Type B pancreatic cell (in vitro differentiated cells): ENCODE measurements at places on chromosomes 12 and 14.

DNA sequence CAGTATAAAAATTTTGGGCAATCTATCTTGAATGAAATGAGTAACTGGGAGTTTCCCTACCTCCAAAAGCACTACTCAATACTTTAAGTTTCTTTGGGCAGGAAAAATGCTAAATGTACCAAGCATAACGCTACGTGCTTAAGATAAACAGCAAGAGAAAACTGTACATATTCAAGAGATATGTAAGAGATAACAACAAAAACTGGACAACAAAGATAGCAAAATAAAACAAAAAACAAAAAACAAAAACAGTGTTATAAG, 20.0 kb downstream of the PTGES3 start:
- no peak overlapping the region for H3K27ac ChIP-seq
- H3K27me3 ChIP-seq = no peaks in the 10 kb centered on the region
- H3K4me3 ChIP-seq = no peak overlapping the region
- H3K4me1 ChIP-seq = no peaks in the 10 kb centered on the region
- DNase-seq = no peak
- H3K36me3 ChIP-seq = peaks cover 51% of the 10 kb centered on the region

DNA sequence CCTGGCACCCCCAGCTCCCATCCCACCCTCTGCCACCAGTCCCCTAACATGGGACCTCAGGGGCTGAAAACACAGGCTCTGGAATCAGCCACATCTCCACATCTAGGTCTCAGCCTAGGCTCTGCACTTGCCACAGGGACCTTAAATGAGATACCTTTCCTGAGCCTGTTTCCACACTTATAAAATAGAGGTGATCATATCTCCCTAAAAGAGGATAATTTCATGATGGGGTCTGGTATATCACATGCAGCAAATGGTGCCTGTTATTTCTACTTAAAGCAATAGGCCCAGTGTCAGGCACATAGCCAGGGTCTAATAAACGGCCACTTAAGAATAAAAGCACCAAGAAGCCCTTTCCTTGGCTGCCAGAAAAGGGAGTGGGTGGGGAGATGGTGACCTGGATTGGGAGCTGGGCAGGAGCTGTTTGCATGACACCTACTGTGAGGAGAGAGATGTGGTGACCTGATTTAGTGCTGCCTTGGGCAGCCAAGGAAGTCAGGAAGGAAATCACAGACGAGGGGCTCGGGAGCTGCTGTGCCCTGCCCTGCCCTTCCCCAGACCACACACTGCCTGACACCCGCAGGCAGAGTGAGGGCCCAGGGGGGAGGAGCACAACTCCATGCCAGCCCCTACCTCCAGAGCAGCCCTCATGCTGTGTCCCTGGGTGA, 71.2 kb downstream of the IRF2BPL start:
- peak overlapping the region; percentile 96 for H3K27ac ChIP-seq
- peak overlapping the region; percentile 68 for H3K4me3 ChIP-seq
- no peaks in the 10 kb centered on the region for H3K27me3 ChIP-seq
- DNase-seq = no peak
- no peaks in the 10 kb centered on the region for H3K36me3 ChIP-seq

GRCh38 chr14:51525739-51526138, 126.0 kb upstream of the FRMD6 start:
- H3K4me3 ChIP-seq = no peak overlapping the region
- peaks cover 10% of the 10 kb centered on the region for H3K4me1 ChIP-seq
- peaks cover 4% of the 10 kb centered on the region for H3K27me3 ChIP-seq
- H3K36me3 ChIP-seq = no peaks in the 10 kb centered on the region
- DNase-seq = no peak
- no peak overlapping the region for H3K27ac ChIP-seq

GRCh38 chr14:69713209-69713781, 53.6 kb upstream of the SRSF5 start:
- peak overlapping the region; percentile 69 for H3K4me3 ChIP-seq
- H3K27ac ChIP-seq = peak overlapping the region; percentile 88
- no peak for DNase-seq
- H3K4me1 ChIP-seq = peaks cover 68% of the 10 kb centered on the region
- peaks cover 9% of the 10 kb centered on the region for H3K36me3 ChIP-seq

DNA sequence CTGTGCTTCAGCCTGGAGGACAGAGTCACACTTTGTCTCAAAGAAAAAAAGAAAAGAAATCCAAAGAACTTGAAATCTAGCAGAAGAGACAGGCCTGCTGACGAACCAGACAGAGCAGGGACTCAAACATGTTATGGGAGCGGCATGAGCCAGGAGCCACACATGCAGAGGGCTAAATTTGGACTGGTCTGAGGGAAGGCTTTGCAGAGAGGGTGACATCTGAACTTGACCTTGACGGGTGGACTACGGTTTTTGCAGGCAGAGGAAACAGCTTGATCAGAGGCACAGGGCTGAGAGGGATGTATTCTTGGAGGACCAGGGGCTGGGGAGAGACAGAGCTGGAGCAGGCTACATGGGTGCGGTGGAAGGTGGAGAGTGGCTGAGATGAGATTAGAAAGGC, 20.5 kb upstream of the SLC24A4 start:
- no peaks in the 10 kb centered on the region for H3K36me3 ChIP-seq
- no peak overlapping the region for H3K4me3 ChIP-seq
- DNase-seq = no peak
- H3K27ac ChIP-seq = no peak overlapping the region

GRCh38 chr12:46267575-46267824, 1.3 kb downstream of the SLC38A1 start:
- no peak for DNase-seq
- H3K27me3 ChIP-seq = no peaks in the 10 kb centered on the region
- no peak overlapping the region for H3K4me3 ChIP-seq
- H3K27ac ChIP-seq = no peak overlapping the region

DNA sequence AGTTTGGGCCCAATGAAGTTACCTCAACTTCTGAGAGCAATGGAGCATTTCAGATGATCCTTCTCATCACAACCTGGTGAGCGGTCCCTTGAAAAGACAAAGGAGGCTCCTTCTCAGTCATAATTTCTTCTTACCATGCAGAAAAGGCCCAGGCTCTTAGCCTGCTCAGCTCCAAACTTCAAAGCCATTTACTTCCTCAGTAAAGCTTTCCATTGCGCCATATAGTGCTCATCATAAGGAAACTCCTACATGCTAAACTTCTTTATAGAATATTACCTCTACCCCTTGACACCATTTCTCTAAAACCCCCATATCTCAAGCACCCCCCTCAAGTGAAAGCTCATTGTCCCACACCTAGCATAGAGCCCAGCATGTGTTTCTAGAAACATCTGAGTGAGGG, 127.1 kb downstream of the GTF2A1 start:
- H3K4me3 ChIP-seq = no peak overlapping the region
- no peaks in the 10 kb centered on the region for H3K4me1 ChIP-seq
- no peak overlapping the region for H3K27ac ChIP-seq
- no peaks in the 10 kb centered on the region for H3K27me3 ChIP-seq

DNA sequence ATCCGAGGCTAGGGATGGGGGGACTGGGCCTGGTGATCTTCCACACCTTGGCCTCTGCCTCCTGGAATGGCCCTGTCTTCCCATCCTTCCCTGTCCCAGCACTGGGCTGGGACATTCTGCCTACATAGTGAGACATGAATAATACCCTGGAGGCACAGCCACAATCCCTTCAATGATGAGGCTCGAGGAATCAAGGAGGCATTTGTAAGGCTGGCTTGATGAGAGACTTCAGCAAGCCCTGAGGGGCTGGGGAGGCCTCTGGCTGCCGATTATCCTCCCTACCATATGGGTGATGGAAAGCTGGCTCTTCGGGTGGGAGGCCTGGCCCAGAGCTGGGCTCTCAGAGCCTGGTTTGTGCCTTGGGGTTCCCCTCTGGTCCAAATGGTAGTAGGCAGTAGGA, 92.5 kb downstream of the CALM1 start:
- no peaks in the 10 kb centered on the region for H3K36me3 ChIP-seq
- no peak overlapping the region for H3K27ac ChIP-seq
- DNase-seq = peak; percentile 47
- peaks cover 12% of the 10 kb centered on the region for H3K4me1 ChIP-seq
- no peaks in the 10 kb centered on the region for H3K27me3 ChIP-seq
- H3K4me3 ChIP-seq = no peak overlapping the region

DNA sequence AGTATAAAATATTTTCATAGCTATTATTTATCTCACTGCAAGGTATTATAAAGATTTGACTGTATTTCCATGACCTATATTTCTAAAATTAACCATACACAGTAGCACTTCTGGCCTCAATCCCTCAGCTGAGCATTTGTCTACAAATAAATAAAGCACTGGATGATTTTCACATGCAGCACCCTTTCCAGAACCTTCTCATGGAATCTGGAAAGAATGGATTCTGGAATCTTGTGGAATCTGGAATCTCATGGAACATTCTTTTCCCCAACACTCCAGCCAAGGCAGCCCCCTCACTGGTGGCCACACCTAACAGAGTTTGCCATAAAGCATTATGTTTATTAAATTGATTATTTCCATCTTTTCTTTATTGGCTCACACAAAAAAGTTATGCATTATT, 199.2 kb downstream of the MSRB3 start:
- no peak overlapping the region for H3K4me3 ChIP-seq
- no peaks in the 10 kb centered on the region for H3K36me3 ChIP-seq
- H3K27me3 ChIP-seq = no peaks in the 10 kb centered on the region
- no peak overlapping the region for H3K27ac ChIP-seq
- no peaks in the 10 kb centered on the region for H3K4me1 ChIP-seq
- DNase-seq = no peak
